ENCODE measurements at places on chromosomes 7 and 10.
A peak's percentile ranks its signal among the peaks of the same experiment; 100 is the strongest.

GRCh38 chr7:7581531-7582179 lies 15.0 kb downstream of the MIOS start:
- DNase-seq: no peak

DNA sequence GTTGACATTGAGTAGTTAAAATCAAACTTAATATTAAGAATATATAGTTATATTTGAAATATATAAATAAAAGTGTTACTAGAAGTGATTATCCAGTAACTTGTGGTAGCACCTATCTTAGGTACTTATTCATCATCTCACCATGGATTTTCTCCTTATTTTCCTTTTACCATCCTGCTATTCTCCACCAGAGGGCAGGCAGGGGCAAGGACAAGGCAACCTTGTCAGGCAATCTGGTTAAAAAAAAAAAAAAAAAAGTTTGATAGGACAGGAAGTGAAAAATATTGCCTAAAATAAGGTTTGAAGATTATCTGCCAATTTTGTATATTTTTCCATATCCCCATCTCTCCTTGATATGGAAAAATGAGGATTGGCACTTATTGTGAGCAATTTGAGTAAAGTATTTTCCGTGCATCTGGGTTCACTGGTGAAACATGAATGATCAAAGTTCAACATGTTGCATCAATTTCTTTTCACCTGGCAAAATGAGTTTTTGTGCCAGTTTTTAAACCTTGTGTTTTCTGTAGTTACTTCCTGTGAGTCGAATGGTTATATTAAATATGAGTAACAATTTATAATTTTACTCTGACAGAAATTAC lies 256.7 kb downstream of the AGMO start:
- DNase-seq: peak; percentile 22

DNA sequence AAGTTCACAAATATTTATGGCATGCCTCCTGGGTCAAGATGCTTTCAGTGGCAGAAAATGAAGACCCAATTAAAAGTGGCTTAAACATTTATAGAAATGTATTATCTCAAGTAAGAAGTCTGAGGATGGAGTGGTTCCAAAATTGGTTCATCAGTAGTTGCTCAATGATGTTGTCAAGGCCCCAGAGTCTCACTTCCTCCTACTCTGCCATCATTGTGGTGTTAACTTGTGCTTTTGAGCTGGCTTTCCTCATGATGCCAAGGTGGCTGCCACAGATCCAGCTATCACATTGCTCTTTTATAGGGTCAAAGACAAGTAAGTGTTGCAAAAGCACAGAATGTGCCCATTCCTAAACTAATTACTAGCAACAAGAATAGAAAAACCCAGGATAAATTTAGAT lies 404.6 kb upstream of the NRP1 start:
- no peak for DNase-seq

GRCh38 chr10:97916586-97916985 lies 66.9 kb downstream of the GOLGA7B start:
- no peak for DNase-seq

- DNase-seq: no peak
Measured at GRCh38 chr7:87056346-87056745, 3.1 kb downstream of the ELAPOR2 start.

DNA sequence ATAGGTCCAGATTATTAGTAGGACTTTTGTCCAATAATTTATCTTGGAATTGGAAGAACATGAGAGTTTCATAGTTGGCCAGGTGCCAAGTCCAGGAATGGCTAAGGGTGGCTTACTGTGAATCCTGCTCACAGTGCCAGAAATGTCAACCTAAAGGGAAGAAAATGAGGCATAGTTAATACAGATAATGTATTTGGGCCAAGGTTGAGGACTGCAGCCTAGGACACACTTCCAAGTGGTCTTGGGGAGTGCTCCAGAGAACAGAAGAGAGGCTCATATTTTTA lies 78.2 kb downstream of the MAPK8 start:
- no peak for DNase-seq

DNA sequence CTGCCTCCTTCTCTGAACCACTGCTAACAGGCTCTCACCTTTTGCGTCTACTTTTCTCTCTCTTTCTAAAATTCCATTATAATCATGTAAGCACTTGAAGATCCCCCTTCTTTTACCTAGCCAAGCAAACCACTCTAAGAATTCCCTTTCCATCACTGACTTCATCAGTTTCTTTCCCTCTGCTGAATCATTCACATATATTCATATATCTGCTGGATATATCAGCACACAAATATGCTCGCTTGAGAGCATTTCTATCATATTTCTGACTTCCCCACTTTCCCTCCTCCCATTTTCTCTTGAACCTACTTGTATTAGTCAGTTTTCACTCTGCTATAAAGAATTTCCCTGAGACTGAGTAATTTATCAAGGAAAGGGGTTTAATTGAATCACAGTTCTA lies 84.2 kb upstream of the LRRN3 start:
- DNase-seq: no peak

GRCh38 chr7:106731187-106731586 lies 70.2 kb upstream of the CCDC71L start:
- DNase-seq: no peak

- DNase-seq: no peak
Measured at GRCh38 chr10:33237736-33238624, 96.5 kb downstream of the NRP1 start.

DNA sequence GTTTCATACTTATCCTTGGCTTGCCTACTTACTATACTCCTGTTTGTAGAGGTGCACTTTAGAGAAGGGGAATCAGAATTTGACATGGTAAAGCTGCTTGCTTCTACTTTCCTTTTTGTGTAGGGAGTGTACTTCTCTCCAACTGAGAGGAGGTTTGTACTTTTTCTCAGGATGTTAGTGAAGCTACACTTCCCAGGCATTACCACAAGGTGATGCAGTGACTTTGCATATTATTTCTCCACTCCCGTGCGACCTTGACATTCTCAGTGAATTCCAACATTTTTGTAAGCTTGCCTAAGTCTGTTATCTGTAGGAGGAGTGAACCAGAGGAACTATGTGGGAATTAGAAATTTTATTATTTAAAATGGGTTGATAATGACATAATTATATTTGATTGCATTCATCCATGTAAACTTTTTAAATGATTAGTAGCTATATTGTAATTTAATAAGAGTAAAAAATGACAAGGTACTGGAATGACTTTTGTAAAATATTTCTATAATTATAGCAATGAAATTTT lies 5.2 kb downstream of the TAX1BP1 start:
- DNase-seq: peak; percentile 47

DNA sequence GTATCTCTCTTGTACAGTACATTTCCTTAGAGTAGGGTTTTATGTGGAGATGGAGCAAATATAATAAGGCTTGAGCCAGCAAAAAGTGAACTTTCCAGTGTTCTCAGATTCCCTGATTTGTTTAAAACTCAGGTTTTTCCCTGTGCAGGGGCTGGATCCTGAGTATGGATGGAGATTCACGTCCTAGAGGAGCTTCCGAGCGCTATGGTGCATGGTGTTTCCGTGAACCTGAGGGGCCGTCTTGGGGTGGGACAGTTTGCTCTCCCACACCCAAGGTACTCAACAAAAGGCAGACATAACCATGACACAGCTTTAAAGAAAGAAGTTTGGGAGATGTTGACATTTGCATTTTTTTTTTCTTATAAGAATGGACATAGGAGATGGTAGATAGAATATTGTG lies 122.5 kb downstream of the SEC23IP start:
- DNase-seq: no peak

- no peak for DNase-seq
Measured at GRCh38 chr10:21402606-21403083, 122.8 kb downstream of the SKIDA1 start.

DNA sequence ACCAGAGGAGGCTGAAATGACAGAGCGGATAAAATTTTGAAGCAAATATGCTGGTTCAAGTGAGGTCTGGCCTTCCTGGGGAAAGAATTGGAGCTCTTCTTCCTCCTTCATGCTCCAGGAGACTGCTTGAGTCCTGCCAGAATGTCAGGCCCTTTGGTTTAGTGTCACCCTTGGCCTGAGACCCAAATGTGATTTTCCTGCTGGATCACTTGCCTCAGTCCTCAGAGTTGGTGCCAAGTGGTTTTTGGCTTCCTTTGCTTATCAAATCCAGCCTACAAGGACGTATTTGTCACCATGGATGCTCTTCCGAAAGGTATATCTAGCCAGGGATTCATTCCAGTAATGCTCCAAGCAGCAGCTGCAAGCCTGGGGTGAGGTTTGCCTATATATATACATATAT lies 118.4 kb downstream of the PLPP4 start:
- DNase-seq: no peak

DNA sequence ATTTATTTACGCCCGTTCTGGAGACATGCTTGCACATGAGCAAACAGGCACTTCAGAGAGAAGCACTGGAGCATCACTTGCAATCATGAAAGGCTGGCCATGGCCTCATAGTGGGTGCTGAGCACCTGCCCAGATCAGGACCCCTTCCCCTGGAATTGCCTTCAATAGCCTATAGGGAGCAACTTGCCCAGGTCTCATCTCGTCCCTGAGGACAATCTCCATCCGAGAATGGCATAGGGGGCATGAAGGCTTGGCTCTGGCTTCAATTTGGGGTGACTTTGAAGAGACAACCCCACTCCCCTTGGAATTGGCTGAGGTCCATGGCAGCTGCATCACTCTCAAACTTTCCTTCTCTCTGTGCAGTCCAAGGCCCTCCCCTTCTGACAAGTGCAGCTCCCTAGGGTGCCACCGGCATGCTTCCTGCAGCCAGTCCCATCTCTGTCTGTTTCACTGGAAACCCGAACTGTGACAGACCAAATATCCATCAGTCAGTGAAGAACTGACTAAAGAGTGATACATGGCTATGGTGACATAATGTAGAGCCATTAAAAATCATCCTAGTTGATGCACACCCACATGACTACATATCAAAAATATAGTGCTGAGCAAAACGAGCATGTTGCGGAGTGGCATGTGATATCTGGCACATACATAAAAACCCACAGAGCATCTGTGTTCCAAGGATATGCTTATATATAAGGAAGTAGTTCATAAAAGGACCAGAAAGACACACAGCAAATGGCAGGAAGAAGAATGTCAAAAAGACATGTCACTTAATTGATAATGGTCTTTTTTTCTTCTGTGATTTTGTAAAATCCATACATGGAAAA lies 12.4 kb downstream of the GDF2 start:
- no peak for DNase-seq

GRCh38 chr10:11535346-11535959 lies 76.0 kb downstream of the USP6NL start:
- no peak for DNase-seq

DNA sequence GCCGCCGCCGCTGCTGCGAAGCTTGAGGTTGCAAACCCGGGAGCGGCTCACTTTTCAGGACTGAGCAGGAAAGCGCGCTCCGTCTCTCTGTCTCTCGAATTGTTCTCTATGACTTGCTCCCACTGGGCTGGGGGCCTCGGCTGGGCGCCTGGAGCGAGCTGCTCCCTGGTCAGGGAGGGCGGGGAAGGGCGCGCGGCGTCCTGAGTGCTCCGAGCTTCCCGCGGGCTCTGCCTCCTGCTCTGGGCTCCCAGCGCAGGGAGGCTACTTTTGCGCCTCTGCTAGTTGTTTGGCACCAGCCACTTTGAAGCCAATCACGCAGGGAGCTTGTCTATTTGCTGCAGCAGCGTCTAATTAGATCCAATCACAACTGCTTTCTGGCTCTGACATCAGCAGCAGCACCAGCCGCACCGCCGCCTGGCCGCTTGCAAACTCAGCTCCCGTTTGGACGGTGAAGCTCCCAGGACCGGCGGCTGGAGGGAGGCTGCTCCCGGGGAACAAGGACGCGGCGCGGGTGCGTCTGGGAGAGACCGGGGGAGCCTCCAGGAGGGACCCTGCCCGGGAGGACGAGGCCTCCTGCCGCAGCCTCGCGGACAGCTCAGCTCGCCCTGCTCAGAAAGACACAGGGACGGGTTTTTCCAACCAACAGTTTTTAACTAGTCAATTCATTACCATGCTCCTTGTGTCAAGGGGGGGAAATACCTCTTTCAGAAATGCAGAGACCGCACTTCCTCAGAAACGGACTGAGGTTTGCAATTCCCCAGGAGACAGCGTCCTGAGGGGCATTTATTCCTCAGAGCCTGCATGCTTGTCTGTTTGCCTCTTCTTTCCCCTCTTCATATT lies at the start of gene ADARB2:
ADARB2 (minus strand) TSS at position 304 of the 840 bp plus-strand sequence.
- DNase-seq: no peak

GRCh38 chr7:127828843-127829500 lies 177.0 kb downstream of the SND1 start:
- no peak for DNase-seq

DNA sequence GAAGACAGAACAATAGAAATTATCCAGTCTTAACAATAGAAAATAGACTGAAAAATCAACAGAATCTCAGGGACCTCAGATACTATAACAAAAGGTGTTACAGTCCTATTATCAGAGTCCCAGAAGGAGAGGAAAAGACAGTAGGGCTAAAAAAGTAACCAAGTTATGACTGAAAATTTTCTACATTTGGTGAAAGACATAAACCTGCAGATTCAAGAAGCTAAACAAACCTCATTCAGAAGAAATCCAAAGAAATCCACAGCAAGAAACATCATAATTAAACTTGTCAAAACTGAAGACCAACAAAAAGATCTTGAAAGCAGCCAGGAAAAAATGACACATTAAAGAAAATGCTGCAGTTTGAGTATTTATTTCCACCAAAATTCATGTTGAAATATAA lies 41.9 kb downstream of the HECTD2 start:
- DNase-seq: no peak

DNA sequence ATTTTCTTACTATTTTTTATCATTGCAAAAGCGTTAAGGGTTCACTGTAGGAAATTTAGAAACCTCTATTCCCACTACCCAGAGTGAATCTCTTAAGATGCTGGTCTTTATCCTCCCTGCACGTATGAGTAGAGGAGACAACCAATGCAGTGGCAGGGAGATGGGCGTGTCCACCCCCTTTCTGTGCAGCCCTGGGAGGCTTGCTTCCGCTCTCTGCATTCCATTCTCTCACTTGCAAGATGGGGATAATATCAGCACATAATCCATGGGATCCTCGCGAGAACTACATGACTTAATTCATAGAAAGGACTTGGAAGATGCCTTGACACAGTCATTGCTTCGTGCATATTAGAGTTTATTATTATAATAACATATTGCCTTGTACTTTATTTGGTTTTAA lies 196.2 kb downstream of the KLF6 start:
- DNase-seq: no peak

- DNase-seq: no peak
Measured at GRCh38 chr7:520503-521161, 986 bp upstream of the PDGFA start.

DNA sequence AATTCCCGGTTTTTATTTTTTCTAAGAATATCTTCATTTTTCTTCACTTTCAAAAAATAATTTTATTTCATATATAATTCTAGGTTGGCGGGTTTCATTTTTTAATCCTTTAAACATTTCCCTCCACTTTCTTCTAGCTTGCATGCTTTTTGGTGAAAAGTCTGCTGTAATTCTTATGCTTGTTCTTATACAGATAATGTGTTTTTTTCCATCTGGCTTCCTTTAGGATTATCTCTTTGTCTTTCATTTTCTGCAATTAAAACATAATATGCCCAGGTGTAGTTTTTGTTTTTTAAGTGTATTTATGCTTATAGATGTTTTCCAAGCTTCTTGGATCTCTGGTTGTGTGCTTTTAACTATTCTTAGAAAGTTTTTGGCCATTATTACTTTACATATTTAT lies 341.3 kb upstream of the SEMA3C start:
- peak; percentile 22 for DNase-seq
